A549 treated with dexamethasone at 1 μM for 4 hours (cell line): ENCODE measurements at places on chromosomes 5 and 9. TPM values are rescaled to one million over a fixed set of nuclear protein-coding genes. Genes with fewer than 3 reads are reported as not detected.

Gene DHFR
- total RNA-seq = 50.6 to 64.4 TPM (median 56.6 TPM) in 5 replicates

Gene TAF11L10
- total RNA-seq = not detected in 5 replicates

Gene FBP2
- total RNA-seq = 0.09 TPM in 1 of 5 replicates, not detected in the others

Gene LURAP1L
- 22.6 to 29.2 TPM (median 27.1 TPM) in 5 replicates for total RNA-seq

Gene SLC36A2
- not detected in 5 replicates for total RNA-seq
